ENCODE measurements at places on chromosomes 6 and 20. TPM values are rescaled to one million over a fixed set of nuclear protein-coding genes. Genes with fewer than 3 reads are reported as not detected.

ZSCAN23 gene
- 6.8 TPM for polyA plus RNA-seq

SRMS gene
- polyA plus RNA-seq = not detected

BTN1A1 gene
- polyA plus RNA-seq = 0.22 TPM

CTAGE9 gene
- 0.10 TPM for polyA plus RNA-seq

- no peak for DNase-seq
Measured at GRCh38 chr6:8382434-8382833, 52.9 kb downstream of the SLC35B3 start.

GRCh38 chr6:43953794-43954310 is 173.4 kb downstream of the MRPL14 start:
- no peak for DNase-seq
